ENCODE measurements at places on chromosomes 2 and 18. TPM values are rescaled to one million over a fixed set of nuclear protein-coding genes. Genes with fewer than 3 reads are reported as not detected.

Gene B4GALT6
- total RNA-seq: 2.0 TPM

Gene C1QL2
- not detected for total RNA-seq

Gene ODC1
- total RNA-seq: 52.8 TPM

Gene CD226
- total RNA-seq: 125 TPM

Gene ANKRD62
- total RNA-seq: not detected

Gene CSRNP3
- not detected for total RNA-seq

Gene LYPD1
- not detected for total RNA-seq

Gene ELOA2
- not detected for total RNA-seq

Gene AMER3
- not detected for total RNA-seq

Gene TUBA3E
- total RNA-seq: not detected

Gene TMEM169
- total RNA-seq: 2.1 TPM

Gene MTHFD2
- total RNA-seq: 257 TPM

Gene TOGARAM2
- 6.4 TPM for total RNA-seq

Gene LRP2
- total RNA-seq: 0.07 TPM

Gene CHAC2
- total RNA-seq: 13.0 TPM

Gene FAM237A
- total RNA-seq: not detected

Gene SPEG
- total RNA-seq: 0.39 TPM

Gene TSHZ1
- total RNA-seq: 14.9 TPM

Gene STON1
- total RNA-seq: 1.6 TPM

Gene PKDCC
- total RNA-seq: not detected

Gene SCN7A
- total RNA-seq: not detected

Gene CD207
- not detected for total RNA-seq

Gene AOX1
- 0.32 TPM for total RNA-seq

Gene C1GALT1C1L
- not detected for total RNA-seq

Gene TEX44
- not detected for total RNA-seq

Gene CRYBA2
- not detected for total RNA-seq

Gene SRD5A2
- total RNA-seq: not detected

Gene HOXD8
- not detected for total RNA-seq

Gene RAD51AP2
- total RNA-seq: not detected

Gene SNRPD1
- 76.9 TPM for total RNA-seq

Gene CIB4
- not detected for total RNA-seq

Gene STPG4
- total RNA-seq: 0.22 TPM

Gene RAX
- total RNA-seq: not detected

Gene AKAIN1
- not detected for total RNA-seq

Gene SMC6
- 33.4 TPM for total RNA-seq

Gene ALLC
- not detected for total RNA-seq

All from T-helper 1 cell treated with Interleukin-12 subunit alpha and Interleukin-12 subunit beta and Interleukin-4 antibody, amounts not matched to agents 30 ng/mL and 1 ng/mL, for 36 hours (primary cell).